ENCODE measurements at places on chromosomes 5 and 9. TPM values are rescaled to one million over a fixed set of nuclear protein-coding genes. Genes with fewer than 3 reads are reported as not detected.

DNA sequence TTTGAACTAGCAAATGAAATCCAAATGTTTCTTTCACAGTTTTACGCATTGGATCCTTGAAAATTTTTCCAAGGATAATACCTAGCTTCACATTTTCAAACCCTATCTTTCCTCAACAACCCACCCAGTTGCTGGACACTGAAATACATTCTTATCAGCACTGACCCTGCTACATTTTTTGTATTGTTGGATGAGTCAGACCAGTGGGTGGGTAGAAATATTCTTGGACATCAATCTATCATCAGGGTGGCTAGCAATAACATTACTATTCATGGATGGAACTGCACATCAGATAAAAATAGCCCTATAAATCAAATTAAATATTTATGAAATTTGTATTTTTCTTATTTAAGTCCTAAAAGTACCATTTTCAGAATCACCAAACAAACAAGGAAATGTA, 407.4 kb upstream of the IZUMO3 start:
- H3K4me1 ChIP-seq, result no peaks in the 10 kb centered on the region
- H3K36me3 ChIP-seq, result no peaks in the 10 kb centered on the region
- H3K4me3 ChIP-seq, result no peak overlapping the region

- H3K4me3 ChIP-seq, result peak overlapping the region; percentile 39
- DNase-seq, result no peak
- no peak overlapping the region for H3K27ac ChIP-seq
- H3K4me1 ChIP-seq, result peaks cover 13% of the 10 kb centered on the region
Observed at GRCh38 chr9:29212397-29213387, 1639.4 kb upstream of the C9orf72 start.

- no peaks in the 10 kb centered on the region for H3K36me3 ChIP-seq
- no peak overlapping the region for H3K4me3 ChIP-seq
- H3K27ac ChIP-seq, result no peak overlapping the region
- H3K27me3 ChIP-seq, result no peaks in the 10 kb centered on the region
Observed at GRCh38 chr5:173880306-173880985, 7.7 kb upstream of the CPEB4 start.

DNA sequence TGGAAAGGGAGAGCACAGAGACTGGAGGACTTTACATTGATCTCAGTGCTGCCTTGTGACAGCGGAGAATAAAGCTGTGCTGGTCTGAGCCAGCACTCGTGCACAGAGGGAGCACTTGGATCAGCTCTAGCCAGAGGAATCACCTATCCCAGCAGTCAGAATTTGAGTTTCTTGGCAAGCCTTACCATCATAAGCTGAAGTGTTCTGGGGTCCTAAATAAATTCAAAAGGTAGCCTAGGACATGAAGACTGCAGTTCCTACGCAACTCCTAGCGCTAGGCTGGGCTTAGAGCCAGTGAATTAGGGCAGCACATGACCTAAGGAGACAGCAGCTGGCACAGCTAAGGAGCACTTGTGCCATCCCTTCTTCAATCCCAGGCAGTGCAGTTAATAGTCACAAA, 119.5 kb downstream of the HMHB1 start:
- no peaks in the 10 kb centered on the region for H3K27me3 ChIP-seq
- no peak overlapping the region for H3K4me3 ChIP-seq
- H3K4me1 ChIP-seq, result no peaks in the 10 kb centered on the region
- DNase-seq, result no peak
- no peak overlapping the region for H3K27ac ChIP-seq

DNA sequence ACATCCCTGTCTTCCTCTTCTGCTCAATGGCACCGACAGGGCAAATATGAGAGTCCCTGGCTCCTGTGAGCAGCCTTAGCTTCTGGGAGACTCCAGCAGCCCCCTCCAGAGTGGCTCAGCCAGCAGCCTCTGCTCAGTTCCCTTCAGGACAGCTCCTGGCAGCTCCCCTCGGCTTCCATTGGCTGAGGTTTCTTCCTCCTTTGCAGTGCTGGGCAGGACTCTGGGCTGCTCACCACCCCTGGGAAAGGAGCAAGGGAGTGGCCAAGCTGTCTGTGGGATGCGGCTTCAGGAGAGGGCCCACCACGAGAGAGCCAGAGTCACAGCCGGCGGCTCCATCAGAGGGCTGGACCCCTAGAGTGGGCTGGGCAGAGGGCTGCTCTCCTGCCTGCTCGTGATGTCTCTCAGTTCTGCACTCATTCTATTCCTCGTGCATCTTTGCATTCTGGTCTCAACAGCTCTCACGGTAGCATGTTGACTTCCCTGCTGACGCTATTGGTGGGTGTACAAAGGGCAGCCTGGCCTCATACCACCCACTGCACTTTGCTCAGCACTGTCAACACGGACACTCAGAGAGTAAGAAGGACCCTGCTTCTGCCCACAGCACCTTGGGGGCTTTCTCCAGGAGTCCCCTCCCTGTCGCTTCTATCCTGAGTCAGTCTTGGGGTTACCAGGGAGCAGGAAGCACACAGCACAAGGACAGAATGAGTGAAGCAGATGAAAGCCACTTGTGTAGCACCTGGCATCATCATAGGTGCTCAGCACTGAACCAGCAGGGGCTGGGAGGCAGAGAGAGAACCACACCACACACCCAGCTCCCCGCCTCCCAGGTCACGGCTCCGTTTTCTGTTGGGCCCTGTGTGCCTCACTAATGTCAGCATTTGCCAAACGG, 80.9 kb upstream of the ALDH1B1 start:
- peaks cover 10% of the 10 kb centered on the region for H3K27me3 ChIP-seq
- H3K27ac ChIP-seq, result no peak overlapping the region

DNA sequence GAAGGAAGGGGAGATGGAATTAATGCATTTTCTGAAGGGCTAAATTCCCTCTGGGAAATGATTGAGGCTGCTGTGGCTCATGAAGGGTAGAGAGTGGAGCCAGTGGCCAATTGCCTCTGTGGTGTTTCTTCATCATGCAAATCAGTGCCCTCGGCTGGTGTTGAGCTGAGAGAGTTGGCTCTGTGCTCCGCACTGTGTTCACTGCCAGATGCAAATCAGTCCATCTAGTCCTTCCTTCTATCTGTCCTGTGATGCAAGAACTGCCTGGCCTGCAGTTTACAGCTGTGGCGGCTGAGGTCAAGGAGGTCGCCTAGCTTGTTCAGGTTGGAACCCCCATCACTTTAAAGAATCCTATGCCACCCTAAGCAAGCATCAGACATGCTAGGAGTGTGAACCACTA, 6.0 kb downstream of the TMEM171 start:
- H3K27me3 ChIP-seq, result peaks cover 14% of the 10 kb centered on the region

DNA sequence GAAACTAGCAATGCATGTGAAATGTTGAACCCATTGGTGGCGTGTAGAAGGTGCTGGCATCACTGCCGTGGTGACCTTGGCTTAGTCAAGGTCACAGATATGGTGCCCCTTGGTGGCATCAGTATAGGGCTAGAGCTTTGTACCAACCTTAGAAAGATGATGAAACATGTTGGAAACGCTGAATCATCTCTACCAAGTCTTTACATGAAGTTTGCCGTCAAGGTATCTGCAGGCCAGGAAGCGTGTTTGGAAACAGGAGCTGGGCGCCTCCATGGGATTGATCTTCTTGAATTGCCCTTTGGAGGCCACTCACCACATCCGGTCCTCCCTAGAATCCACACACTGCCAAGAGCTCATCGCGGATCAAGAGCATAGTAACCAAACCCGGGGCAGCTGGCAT, 16.9 kb upstream of the BOD1 start:
- DNase-seq, result no peak
- H3K4me3 ChIP-seq, result no peak overlapping the region
- no peaks in the 10 kb centered on the region for H3K4me1 ChIP-seq
- no peaks in the 10 kb centered on the region for H3K27me3 ChIP-seq
- no peak overlapping the region for H3K27ac ChIP-seq
- no peaks in the 10 kb centered on the region for H3K36me3 ChIP-seq

GRCh38 chr9:30522486-30522885, 1862.0 kb upstream of the ACO1 start:
- no peak overlapping the region for H3K27ac ChIP-seq
- DNase-seq, result no peak
- H3K27me3 ChIP-seq, result no peaks in the 10 kb centered on the region
- no peaks in the 10 kb centered on the region for H3K36me3 ChIP-seq
- no peaks in the 10 kb centered on the region for H3K4me1 ChIP-seq

- DNase-seq, result no peak
- no peak overlapping the region for H3K27ac ChIP-seq
Observed at GRCh38 chr9:118665226-118665919, 703.9 kb downstream of the BRINP1 start.

- peak overlapping the region; percentile 73 for H3K27ac ChIP-seq
- no peaks in the 10 kb centered on the region for H3K27me3 ChIP-seq
Observed at GRCh38 chr9:136619742-136620440, 42.8 kb upstream of the EGFL7 start.

DNA sequence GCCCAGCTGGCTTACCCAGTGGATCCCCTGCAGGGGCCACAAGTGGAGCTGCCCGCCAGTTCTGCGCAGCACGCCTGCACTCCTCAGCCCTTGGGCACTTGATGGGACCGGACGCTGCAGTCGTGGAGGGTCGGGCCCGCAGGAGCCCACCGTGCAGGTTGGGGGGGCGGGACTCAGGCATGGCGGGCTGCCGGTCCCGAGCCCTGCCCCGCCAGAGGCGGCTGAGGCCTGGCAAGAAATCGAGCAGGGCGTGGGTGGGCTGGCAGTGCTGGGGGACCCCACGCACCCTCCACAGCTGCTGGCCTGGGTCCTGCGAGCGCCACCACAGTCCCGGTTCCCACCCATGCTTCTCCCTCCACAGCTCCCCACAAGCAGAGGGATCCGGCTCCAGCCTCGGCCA, 19.2 kb upstream of the BTNL3 start:
- H3K36me3 ChIP-seq, result no peaks in the 10 kb centered on the region
- H3K4me1 ChIP-seq, result no peaks in the 10 kb centered on the region
- H3K27me3 ChIP-seq, result no peaks in the 10 kb centered on the region
- H3K4me3 ChIP-seq, result no peak overlapping the region
- H3K27ac ChIP-seq, result no peak overlapping the region

GRCh38 chr5:82255844-82256243, 22.3 kb downstream of the RPS23 start:
- no peaks in the 10 kb centered on the region for H3K27me3 ChIP-seq
- H3K4me3 ChIP-seq, result no peak overlapping the region
- no peaks in the 10 kb centered on the region for H3K4me1 ChIP-seq

- no peaks in the 10 kb centered on the region for H3K36me3 ChIP-seq
- no peak overlapping the region for H3K4me3 ChIP-seq
- no peak overlapping the region for H3K27ac ChIP-seq
- DNase-seq, result no peak
- peaks cover 12% of the 10 kb centered on the region for H3K27me3 ChIP-seq
Observed at GRCh38 chr5:174448662-174449061, 275.7 kb upstream of the MSX2 start.

- H3K4me1 ChIP-seq, result peaks cover 5% of the 10 kb centered on the region
- no peaks in the 10 kb centered on the region for H3K36me3 ChIP-seq
- no peaks in the 10 kb centered on the region for H3K27me3 ChIP-seq
- no peak for DNase-seq
- H3K27ac ChIP-seq, result no peak overlapping the region
Observed at GRCh38 chr5:123754908-123755307, 242.9 kb downstream of the CSNK1G3 start.

- H3K27ac ChIP-seq, result no peak overlapping the region
- peaks cover 4% of the 10 kb centered on the region for H3K4me1 ChIP-seq
- H3K36me3 ChIP-seq, result no peaks in the 10 kb centered on the region
- no peak overlapping the region for H3K4me3 ChIP-seq
Observed at GRCh38 chr5:90097082-90097477, 312.5 kb downstream of the CETN3 start.

- H3K27ac ChIP-seq, result peak overlapping the region; percentile 73
- peaks cover 10% of the 10 kb centered on the region for H3K36me3 ChIP-seq
- peak; percentile 58 for DNase-seq
- H3K4me1 ChIP-seq, result peaks cover 69% of the 10 kb centered on the region
- H3K27me3 ChIP-seq, result no peaks in the 10 kb centered on the region
Observed at GRCh38 chr9:127918183-127919107, 1.6 kb upstream of the ST6GALNAC4 start.

DNA sequence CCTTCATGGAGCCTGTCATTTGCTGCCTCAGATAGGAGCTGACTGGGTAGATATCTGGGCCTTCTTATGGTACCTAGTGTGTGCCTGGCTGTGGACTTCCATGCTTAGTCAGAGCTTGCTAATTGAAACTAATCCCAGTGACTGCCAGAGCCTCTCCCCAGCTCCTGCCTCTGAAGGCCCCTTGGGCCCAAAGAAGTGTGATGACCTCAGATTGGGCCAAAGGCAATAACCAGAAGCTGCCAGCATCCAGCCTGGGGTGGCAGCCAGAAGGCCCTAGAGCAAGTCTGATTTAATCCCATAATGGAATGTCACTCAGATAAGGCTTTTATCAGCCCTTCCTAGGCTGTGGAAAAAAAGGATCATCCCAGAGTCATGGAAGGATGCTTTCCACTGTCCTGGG, 17.1 kb upstream of the CDC23 start:
- H3K4me3 ChIP-seq, result no peak overlapping the region
- no peak for DNase-seq
- peaks cover 9% of the 10 kb centered on the region for H3K4me1 ChIP-seq
- H3K36me3 ChIP-seq, result no peaks in the 10 kb centered on the region
- H3K27me3 ChIP-seq, result no peaks in the 10 kb centered on the region
- H3K27ac ChIP-seq, result no peak overlapping the region

DNA sequence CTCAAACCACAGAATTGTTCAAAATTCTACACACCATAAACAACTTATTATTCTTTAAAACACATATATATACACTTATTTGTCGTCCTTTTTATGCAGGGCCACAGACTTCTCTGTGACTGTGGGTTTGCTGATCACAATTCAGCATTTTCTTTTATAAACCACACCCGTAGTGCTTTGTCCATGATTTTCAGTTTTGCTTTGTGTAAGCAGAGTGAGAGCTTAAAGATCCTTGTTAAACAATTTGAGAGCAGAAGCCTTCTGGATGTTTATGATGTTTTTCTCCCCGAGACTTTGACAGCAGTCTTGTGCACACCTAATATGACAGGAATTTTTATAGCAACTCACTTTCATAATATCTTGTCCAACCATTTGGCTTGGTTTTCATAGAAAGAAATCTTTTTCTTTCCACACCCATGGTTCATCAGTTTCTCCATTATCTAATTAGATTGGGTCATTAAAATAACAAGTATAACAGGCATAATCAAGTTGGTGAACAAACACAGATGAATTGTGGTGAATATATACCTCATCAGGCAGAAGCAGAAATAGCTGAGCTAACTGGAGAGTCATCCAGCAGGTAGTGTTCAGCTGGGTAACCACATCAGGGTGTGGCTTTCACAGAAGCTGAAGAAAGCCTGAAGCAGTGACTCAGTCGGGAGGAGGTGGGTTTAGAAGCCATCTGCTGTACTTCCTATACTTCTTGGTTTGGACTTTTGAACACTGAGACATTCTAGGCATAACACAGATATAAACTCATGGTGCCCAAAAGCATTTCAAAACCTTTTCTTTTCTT, 232.8 kb downstream of the DOCK8 start:
- H3K36me3 ChIP-seq, result peaks cover 69% of the 10 kb centered on the region
- no peak for DNase-seq
- H3K4me3 ChIP-seq, result no peak overlapping the region

The TRIM52 gene
- total RNA-seq, result 20.8 TPM

The GRIA1 gene
- 10.3 TPM for total RNA-seq

The STPG3 gene
- 0.38 TPM for total RNA-seq

The ODF2 gene
- 20.3 TPM for total RNA-seq

The RALGPS1 gene
- total RNA-seq, result 17.6 TPM

The MEF2C gene
- 42.0 TPM for total RNA-seq

The SPINK7 gene
- not detected for total RNA-seq

The FCN2 gene
- total RNA-seq, result not detected

The SV2C gene
- 0.32 TPM for total RNA-seq

The ISOC1 gene
- total RNA-seq, result 19.1 TPM

The SPINK5 gene
- 2.1 TPM for total RNA-seq

Measured in lower lobe of right lung (tissue), 2 donors.